ENCODE measurements at places on chromosomes 12 and 14.

- DNase-seq: no peak
Measured at GRCh38 chr12:85627584-85627983, 208.6 kb downstream of the RASSF9 start.

GRCh38 chr12:15728118-15728598, 61.0 kb downstream of the EPS8 start:
- DNase-seq: no peak

- DNase-seq: no peak
Measured at GRCh38 chr12:60399064-60399463, 803.2 kb downstream of the SLC16A7 start.

DNA sequence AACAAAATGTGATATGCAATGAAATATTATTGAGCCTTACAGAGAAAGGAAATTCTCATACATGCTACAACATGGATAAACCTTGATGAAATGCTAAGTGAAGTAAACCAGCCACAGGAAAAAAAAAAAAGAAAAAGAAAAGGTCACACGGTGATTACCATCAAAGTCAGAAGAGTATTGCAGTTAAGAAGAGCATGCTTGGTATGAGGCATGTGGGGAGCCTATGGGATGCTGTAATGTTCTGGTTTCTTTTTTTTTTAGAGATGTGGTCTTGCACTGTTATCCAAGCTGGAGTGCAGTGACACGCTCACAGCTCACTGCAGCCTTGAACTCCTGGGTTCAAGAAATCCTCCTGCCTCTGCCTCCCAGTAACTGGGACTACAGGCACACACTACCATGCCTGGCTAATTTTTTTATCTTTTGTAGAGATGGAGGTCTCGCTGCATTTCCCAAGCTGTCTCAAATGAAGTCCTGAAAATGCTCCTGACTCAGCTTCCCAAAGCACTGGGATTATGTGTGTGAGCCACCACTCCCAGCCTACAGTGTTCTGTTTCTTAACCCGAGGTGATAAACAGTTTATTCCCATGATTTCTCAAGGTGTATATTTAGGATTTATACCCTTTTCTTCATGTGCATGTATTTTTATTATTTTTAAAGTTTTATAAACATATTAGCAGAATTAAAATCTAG, 96.2 kb downstream of the SEC23A start:
- no peak for DNase-seq

GRCh38 chr12:52371716-52372115, 4.4 kb upstream of the KRT85 start:
- DNase-seq: no peak

DNA sequence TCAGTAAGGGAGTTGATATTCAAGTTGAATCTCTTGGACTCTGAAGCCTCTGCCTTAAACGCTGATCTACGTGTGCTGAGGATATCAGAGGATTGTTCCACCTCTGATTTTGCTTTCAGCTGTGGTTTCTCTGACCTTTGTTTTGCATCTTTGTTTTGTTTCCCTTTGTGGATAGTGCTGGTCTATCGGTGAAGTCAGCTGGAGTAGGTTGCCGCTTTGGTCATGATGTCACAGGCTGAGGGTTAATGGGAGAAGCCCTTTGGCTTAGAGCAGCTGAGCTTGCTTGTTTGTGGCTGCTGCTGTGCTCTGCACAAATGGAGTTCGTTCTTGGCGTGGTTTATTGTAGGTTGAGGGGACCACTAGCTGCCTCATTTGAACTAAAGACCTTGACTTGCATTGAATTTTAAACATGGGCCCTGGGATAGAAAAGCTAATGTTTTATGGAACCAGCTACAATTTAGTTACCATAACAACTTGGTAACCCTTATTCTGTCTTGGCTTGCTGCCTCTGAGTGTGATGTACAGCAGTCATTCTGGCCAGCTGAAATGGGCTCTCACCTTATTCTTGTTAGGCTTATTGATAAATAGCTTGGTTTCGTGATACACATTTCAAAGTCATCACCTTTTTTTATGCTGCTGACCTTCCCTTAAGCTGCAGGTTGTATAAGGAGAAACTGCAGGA, 284.5 kb upstream of the E2F7 start:
- no peak for DNase-seq

DNA sequence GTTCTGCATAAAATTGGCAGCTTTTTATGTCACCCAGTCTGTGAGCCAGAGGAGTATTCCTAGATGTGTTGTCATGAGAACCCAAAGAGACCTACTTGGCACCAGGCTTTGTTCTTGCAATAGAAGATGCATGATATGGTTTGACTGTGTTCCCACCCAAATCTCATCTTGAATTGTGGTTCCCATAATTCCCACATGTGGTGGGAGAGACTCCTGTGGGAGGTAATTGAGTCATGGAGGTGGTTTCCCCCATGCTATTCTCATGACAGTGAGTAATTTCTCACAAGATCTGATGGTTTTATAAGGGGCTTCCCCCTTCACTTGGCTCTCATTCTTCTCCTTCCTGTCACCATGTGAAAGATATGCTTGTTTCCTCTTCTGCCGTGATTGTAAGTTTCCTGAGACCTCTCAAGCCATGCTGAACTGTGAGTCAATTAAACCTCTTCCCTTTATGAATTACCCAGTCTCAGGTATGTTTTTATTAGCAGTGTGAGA, 572.0 kb upstream of the ATP2B1 start:
- no peak for DNase-seq
